Neural crest cell (in vitro differentiated cells): ENCODE measurements at places on chromosomes 13 and 19. TPM values are rescaled to one million over a fixed set of nuclear protein-coding genes. Genes with fewer than 3 reads are reported as not detected.

Gene PTPRH
- 1.2 and 2.0 TPM in 2 replicates for total RNA-seq

Gene VAV1
- not detected in 2 replicates for total RNA-seq

Gene TMEM59L
- total RNA-seq, result 6.4 and 6.5 TPM in 2 replicates

DNA sequence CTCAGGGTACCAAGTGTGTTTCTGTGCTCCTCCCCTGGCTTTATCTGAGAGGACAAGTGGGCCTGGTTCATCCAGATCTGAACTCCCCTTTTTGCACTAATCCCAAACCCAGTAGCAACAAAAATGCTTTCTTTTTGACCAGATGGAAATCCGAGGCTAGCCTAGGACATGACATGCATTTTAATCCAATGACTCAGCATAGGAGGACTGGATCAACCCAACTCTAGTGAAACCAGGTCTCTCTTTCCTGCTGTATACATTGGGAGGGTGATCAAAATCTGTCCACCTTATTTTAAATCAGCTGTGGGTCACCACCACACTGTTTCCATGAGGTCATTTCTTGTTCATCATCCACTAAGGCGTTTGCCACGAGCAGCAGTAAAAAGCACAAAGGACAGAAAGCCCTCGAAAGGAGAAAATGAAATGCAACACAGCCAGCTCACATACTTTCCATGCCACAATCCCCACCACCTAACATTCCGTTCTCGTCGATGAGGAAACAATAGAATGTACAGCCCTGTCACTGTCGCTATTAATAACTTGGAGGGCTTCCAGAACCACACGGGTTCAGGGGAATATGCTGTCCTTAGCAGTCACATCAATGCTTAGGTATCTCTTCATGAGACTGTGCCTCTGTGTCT is 543.0 kb downstream of the IRS2 start:
- no peak for DNase-seq

- DNase-seq, result no peak
Measured at GRCh38 chr19:17735410-17735809, 15.9 kb upstream of the FCHO1 start.

DNA sequence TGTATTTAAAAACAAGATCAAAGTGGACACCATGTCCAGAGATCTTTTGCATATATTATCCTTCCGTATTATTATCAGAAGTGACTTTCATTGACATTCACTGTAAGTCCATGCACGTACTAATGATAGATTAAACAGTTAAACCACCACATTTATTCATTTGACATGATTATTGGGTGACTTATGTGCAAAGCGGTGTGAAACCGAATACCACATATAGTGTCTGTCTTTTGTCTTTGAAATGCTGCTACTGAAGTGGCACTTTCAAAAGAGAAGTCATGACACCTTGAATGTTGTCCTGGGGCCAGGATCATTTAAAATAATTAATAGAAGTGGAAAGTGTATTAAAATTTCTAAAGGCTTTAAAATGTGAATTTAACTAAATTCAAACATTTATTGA is 100.1 kb downstream of the ERCC5 start:
- no peak for DNase-seq

- no peak for DNase-seq
Measured at GRCh38 chr13:51244637-51245405, 22.6 kb downstream of the FAM124A start.

DNA sequence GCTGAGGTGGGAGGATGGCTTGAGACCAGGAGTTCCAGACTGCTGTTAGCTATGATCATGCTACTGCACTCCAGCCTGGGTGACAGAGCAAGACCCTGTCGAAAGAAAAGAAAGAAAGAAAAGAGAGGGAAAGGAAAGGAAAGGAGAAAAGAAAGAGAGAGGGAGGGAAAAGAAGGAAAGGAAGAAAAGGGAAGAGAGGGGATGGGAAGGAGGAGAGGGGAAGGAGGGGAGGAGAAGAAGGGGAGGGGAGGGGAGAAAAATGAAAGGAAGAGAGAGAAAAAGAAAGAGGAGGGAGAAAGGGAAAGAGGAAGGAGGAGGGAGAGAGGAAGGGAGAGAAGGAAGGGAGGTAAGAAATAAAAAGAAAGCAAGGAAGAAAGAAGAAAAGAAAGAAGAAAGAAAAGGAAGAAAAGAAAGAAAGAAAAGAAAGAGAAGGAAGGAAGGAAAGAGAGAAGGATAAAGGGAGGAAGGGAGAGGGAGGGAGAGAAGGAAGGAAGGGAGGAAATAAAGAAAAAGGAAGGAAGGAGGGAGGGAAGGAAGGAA is 44.1 kb downstream of the INSR start:
- DNase-seq, result no peak

GRCh38 chr19:34310494-34310981 is 54.5 kb upstream of the GPI start:
- no peak for DNase-seq

DNA sequence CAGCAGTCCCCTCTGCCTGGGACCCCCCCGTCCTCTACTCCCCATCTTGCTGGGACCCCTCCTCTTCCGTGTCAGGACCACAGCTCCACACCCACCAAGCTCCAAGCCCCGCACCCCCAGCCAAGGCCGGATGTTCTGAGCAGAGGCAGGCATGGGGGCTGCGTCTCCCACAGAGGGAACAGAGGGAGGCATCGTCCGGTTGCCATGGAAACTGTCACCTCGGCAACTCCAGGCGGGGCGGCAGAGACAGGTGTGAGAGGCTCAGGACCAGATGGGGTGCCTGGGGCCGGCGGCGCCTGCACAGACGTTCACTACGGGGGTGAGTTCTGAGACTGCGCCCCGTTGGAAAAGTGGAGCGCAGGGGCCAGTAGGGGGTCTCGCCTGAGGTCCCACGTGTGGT is 5.4 kb downstream of the RNU6-9 start:
- DNase-seq, result no peak

GRCh38 chr13:97875218-97875617 is 78.3 kb upstream of the IPO5 start:
- no peak for DNase-seq

DNA sequence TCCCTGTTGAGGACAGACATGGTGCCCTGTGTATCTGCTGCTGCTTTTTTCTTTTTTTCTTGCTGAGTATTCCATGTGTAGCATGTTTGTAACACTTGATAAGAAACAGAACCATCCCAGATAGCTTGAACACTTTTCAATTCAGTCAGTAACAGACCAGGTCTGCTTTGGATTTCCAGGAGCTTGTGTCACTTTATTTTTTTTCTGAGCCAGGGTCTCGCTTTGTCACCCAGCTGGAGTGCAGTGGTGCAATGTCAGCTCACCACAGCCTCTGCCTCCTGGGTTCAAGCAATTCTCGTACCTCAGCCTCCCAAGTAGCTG is 43.7 kb downstream of the BBC3 start:
- no peak for DNase-seq

- DNase-seq, result no peak
Measured at GRCh38 chr13:33377411-33377810, 91.9 kb upstream of the STARD13 start.
